Activated T-helper 1 cell treated with anti-CD3 and anti-CD28 coated beads, Interleukin-12 subunit alpha, Interleukin-12 subunit beta, Interleukin-2, Interleukin-4 antibody, amounts not matched to agents 30 ng/mL and 10 ng/mL and 1 ng/mL, durations not matched to agents 14 hours and 24 hours and 36 hours (primary cell): ENCODE measurements at places on chromosomes 16 and 17. TPM values are rescaled to one million over a fixed set of nuclear protein-coding genes. Genes with fewer than 3 reads are reported as not detected.

- DNase-seq = no peak
These were observed 8.3 kb downstream of the ALKBH5 start for GRCh38 chr17:18191967-18192366.

GRCh38 chr17:45791935-45792334, 7.8 kb downstream of the CRHR1 start:
- DNase-seq = no peak

DNA sequence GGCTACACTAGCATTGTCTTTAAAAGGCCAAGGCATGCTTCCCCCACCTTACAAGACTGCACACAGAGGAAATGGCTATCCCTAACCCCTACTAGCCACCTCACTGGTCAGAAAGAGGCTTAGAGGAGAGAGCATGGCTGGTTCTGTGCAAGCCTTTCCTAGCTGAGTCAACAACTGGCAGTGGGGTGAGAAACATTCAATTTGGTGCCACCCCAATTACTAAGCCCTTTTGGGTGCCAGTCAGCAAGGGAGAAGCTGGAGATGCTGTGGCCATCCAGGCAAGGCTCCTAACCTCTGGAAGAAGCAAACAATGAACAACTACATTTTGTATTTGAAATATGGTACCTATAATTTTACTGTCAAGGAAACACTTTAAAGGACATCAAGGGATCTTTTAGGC, 4.7 kb upstream of the KAT7 start:
- DNase-seq = no peak

GRCh38 chr17:1001640-1002411, 4.9 kb downstream of the TIMM22 start:
- no peak for DNase-seq

- no peak for DNase-seq
These were observed 72.0 kb downstream of the CNGB1 start for GRCh38 chr16:57898961-57899360.

The ZACN gene
- 2.7 and 2.9 TPM in 2 replicates for total RNA-seq

- DNase-seq = no peak
These were observed 1.6 kb downstream of the UBE2Z start for GRCh38 chr17:48909783-48910182.

GRCh38 chr17:69103557-69104233, 38.0 kb downstream of the ABCA6 start:
- DNase-seq = no peak

The CNTROB gene
- total RNA-seq = 53.5 and 54.7 TPM in 2 replicates

The TBX21 gene
- 89.8 and 90.8 TPM in 2 replicates for total RNA-seq

- DNase-seq = peak; percentile 91
These were observed at the start of gene PIMREG for GRCh38 chr17:6443692-6444570. PIMREG (plus strand) TSS chr17:6444455; CDS start chr17:6445111, 656 bp downstream.

The HIGD1B gene
- total RNA-seq = not detected in 2 replicates

GRCh38 chr17:15436473-15437302, 30.7 kb downstream of the CDRT4 start:
- DNase-seq = no peak

DNA sequence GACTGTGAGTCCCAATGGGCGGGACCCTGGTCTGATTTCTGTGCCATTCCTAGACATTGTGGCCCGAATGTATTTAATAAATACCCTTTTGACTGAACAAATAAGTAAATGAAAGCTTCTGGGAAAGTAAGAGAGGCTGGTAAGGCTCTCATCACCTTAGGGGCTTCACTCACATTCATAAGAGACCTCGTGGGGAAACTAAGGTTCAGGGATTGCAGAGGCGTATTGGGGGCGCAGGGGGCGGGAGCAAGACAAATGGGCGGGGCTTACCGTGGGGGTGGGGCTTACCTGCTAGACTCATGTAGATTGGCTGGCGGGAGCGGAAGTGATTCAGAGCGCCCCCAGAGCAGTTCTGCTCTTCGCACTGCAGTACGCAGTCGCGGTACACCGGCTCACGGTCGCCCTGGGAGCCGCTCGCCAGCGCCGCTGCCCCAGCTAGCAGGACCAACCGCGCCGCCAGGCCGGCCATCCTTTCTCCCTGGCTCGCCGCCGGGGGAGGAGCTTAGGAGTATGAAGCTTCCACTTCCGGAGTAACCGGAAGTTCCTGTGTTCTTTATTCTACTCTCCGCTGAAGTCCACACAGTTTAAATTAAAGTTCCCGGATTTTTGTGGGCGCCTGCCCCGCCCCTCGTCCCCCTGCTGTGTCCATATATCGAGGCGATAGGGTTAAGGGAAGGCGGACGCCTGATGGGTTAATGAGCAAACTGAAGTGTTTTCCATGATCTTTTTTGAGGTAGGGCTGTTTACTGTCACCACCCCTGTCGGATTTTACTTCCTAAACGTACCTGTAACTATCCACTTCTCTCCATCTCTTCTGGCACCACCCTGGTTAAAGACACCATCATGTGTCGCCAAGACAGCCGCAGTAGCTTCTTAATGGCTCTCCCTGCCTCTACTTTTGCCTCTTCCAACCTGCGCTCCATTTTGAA, at the start of gene PGAP3:
Gene PGAP3 (minus strand): TSS at position 512 of the 929 bp plus-strand sequence. CDS start 43 bp downstream, at position 469.
- peak; percentile 73 for DNase-seq

- DNase-seq = no peak
These were observed 10.5 kb upstream of the RBFOX3 start for GRCh38 chr17:79621151-79621943.

GRCh38 chr17:77235370-77235941, 94.7 kb downstream of the SEC14L1 start:
- DNase-seq = no peak

The HEATR9 gene
- total RNA-seq = 0.13 TPM in 1 of 2 replicates, not detected in the other

The KRTAP9-4 gene
- total RNA-seq = not detected in 2 replicates

The CMTM2 gene
- 0.80 and 1.2 TPM in 2 replicates for total RNA-seq

GRCh38 chr16:13036600-13036999, 135.2 kb downstream of the SHISA9 start:
- DNase-seq = no peak

The TMEM238L gene
- not detected in 2 replicates for total RNA-seq
